ENCODE measurements at places on chromosomes 7 and 10. TPM values are rescaled to one million over a fixed set of nuclear protein-coding genes. Genes with fewer than 3 reads are reported as not detected.

Gene OR2A5
- total RNA-seq: not detected

- DNase-seq: no peak
Observed at GRCh38 chr7:29898301-29898700, 91.3 kb downstream of the SCRN1 start.

DNA sequence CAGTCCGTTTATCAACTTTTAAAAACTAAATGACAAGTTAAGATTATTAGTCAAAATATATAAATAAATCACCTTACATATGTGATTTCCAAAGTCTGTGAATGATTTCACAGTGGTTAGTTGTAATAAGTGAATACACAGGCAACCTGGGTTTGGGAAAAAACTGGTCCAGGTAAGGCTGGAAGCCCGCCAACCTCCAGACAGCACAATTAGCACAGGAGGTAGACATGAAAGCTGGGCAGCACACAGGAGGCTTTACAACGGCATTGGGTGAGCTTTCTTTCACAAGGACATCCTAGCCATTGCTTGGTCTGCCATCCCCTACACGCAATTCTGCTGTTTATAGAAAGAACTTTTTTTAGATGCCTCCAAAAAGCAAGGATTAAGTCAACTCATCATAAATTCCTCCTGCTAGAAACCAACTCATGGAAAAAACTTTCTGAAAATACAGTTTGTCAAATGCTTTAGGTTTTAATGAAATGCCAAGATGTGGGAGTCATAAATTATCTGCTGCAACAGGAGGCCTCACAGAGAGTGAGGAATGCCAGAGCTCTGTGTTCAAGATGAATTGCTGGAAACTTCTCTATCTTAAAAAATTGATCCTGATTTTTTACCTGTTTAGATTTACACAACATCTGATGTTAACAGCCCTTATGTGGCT, 346.8 kb upstream of the NFE2L3 start:
- DNase-seq: no peak

DNA sequence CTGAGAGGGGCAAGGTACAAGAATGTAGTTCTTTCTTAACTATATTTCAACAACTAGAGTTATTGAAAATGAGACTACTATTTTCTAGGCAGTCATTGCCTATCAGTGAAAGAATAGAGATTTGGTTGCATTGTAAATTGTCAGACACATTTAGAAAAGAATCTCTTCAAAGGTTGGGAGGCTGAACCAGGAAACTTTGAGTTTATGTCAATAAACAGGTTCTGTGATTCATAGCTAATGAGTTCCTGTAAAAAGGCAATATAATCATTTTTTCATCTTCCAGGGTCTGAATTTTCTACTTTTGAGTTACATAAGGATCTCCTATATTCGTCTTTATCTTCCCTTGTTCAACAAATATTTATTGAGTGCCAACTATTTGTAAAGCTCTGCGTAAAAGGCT, 47.1 kb downstream of the MAGI2 start:
- no peak for DNase-seq

All from NCI-H460 (cell line).